ENCODE measurements at places on chromosomes 1 and 21. TPM values are rescaled to one million over a fixed set of nuclear protein-coding genes. Genes with fewer than 3 reads are reported as not detected.

The CYP4A22 gene
- not detected for total RNA-seq

The NPHS2 gene
- total RNA-seq = not detected

The GBP6 gene
- total RNA-seq = 0.25 TPM

The CDC42BPA gene
- total RNA-seq = 0.84 TPM
